ENCODE measurements at places on chromosomes 5 and 9.

DNA sequence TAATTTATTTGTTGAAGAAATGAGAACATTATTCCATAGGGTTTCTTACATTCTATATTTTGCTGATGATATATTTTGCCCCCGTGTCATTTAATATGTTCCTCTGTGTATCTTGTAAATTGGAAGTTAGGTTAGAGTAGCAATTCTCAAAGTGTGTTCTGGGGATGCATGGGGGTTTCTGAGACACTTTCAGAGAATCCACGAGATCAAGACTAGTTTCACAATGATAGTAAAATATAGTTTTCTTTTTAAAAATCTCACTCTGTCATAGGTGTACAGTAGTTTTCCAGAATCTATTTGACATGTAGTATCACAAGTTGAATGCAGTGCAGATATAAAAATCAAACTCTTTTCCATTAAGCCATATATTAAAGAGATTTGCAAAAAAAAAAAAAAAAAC lies 488.6 kb upstream of the SGCD start:
- no peak for DNase-seq

- DNase-seq, result no peak
Observed at GRCh38 chr9:118094387-118094786, 390.2 kb downstream of the TLR4 start.

DNA sequence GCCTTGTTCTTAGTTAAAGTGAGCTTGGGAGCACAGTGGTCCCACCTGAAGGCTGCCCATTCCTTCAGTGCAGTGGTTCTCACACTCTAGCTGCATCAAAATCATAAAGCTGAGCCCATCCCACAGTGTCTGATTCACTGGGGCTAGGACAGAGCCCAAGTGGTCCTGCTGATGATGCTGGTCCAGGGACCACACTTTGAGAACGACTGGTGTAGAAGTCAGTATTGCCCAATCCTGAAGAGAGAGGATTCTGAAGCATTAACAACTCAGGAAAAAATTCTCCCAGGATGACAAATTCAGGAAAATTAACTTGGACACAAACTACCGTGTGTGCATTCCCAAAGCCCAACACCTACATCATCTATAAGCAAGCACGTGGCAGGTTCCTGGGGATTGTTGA lies 176.2 kb downstream of the GABBR2 start:
- DNase-seq, result no peak

DNA sequence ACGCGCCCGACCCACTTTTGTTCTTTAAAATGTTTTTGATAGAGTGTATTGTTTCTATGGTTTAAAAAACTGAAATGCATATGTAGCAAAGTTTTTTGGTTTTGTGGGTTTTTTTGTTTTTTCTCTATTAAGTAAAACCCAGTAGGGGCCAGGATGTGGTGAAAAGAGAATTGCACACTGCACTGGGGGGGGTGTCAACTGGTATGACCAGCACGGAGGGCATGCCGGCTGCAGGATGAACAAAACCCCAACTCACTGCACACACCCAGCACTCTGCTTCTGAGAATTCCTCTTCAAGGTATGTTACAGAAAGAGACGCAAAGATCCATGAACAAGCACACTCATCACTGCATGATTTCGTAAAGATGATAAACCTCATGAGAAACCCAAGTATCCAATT lies 75.0 kb downstream of the STK10 start:
- DNase-seq, result peak; percentile 77

DNA sequence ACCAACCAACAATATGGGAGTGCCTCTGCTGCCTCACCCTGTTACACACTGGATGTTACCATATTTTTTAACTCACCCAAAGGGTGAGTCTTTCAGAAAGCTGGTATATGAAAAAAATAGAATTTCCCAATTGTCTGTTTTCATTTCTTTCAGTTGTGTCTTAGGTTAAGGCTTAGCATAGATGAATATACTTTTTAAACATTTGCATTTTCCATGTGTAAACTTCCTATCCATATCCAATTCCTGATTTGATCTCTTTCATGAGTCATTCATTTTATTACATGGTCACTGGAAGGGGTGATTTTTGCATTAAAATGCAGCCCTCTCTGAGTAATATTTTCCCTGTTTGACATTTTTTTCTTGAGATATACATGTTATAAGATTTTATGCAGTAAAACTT lies 406.5 kb downstream of the SEMA5A start:
- no peak for DNase-seq

DNA sequence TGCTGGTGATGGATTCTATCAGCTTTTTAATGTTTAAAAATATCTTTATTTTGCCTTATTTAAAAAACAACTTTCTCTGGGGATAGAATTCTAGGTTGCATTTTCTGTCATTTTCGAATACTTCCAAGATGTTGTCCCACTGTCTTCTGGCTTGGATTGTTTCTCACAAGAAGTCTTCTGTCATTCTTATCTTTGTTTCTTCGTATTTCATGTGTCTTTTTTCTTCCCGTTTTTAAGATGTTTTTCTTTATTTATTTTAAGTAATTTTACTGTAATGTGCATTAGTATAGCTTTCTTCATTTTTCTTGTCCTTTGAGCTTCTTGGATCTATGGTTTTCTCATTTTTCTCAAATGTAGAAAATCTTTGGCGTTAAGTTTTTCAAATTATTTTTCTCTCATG lies 19.1 kb downstream of the STX17 start:
- DNase-seq, result no peak

Data from KG1 (cell line).